ENCODE measurements at places on chromosomes 4 and X. TPM values are rescaled to one million over a fixed set of nuclear protein-coding genes. Genes with fewer than 3 reads are reported as not detected.

DNA sequence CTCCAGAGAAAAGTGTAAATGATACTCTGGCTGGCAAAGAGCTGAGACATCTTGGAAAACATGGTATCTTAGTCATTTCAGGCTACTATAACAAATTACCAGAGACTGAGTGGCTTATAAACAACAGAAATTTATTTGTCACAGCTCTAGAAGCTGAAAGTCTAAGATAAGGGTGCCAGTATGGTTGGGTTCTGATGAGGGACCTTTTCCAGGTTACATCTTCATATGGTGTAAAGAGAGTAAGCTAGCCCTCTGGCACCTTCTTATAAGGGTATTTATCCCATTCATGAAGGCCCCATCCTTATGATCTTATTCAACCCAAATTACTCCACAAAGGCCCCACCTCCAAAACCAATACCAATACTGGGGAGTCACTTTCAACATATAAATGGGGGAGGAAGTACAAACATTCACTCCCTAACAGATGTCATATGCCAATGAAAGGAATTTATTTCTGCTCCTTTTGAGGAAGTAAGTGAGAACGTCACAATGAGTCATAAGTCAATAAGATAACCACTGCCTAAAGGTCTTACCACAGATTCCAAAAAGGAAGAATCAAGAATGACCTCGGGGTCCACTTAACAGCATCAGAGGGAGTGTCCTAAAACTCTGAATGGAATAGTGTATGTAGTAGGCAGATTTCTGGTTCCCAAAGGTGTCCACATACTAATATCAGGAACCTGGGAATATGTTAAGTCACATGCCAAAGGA, 246.6 kb downstream of the OPHN1 start:
- H3K27me3 ChIP-seq: no peaks in the 10 kb centered on the region
- no peaks in the 10 kb centered on the region for H3K4me1 ChIP-seq
- DNase-seq: no peak
- H3K36me3 ChIP-seq: no peaks in the 10 kb centered on the region
- H3K27ac ChIP-seq: no peak overlapping the region

DNA sequence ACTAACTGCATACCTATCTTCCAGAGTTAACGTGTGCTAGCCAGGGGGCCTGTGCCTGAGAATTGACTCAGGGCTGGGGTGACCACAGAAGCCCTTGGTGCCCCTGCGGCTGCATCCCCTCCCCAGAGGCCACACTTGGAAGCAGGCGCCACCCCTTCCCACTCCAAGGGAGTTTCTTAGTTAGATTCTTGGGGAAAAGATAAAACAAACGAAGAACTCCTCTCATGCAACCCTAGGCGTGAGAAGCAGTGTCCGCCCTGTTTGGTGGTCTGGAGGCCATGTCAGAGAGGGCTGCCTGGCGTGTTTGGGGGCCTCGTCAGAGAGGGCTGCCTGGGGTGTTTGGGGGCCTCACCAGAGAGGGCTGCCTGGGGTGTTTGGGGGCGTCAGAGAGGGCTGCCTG, 50.3 kb upstream of the HGFAC start:
- DNase-seq: no peak
- no peak overlapping the region for H3K27ac ChIP-seq
- H3K27me3 ChIP-seq: no peaks in the 10 kb centered on the region
- H3K36me3 ChIP-seq: no peaks in the 10 kb centered on the region
- H3K4me3 ChIP-seq: no peak overlapping the region

GRCh38 chrX:110280954-110281353, 36.9 kb downstream of the AMMECR1 start:
- H3K27me3 ChIP-seq: no peaks in the 10 kb centered on the region
- H3K4me3 ChIP-seq: no peak overlapping the region
- H3K27ac ChIP-seq: no peak overlapping the region
- no peak for DNase-seq

- no peaks in the 10 kb centered on the region for H3K36me3 ChIP-seq
- peak; percentile 72 for DNase-seq
- H3K4me3 ChIP-seq: peak overlapping the region; percentile 35
- H3K27ac ChIP-seq: peak overlapping the region; percentile 29
- no peaks in the 10 kb centered on the region for H3K4me1 ChIP-seq
These were observed 391 bp upstream of the PHKA1 start for GRCh38 chrX:72714478-72714916.

DNA sequence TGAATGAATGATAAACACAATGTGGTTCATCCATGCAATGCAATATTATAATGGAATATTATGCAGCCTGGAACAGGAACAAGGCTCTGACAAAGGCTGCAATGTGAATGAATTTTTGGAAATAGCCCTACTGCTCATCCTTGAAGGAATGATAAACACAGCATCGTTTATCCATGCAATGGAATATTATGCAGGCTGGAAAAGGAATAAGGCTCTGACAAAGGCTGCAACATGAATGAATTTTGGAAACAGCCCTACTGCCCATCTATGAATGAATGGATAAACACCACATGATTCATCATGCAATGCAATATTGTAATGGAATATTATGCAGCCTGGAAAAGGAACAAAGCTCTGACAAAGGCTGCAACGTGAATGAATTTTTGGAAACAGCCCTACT, 159.4 kb downstream of the CRLF2 start:
- no peaks in the 10 kb centered on the region for H3K36me3 ChIP-seq
- no peaks in the 10 kb centered on the region for H3K4me1 ChIP-seq
- no peaks in the 10 kb centered on the region for H3K27me3 ChIP-seq

DNA sequence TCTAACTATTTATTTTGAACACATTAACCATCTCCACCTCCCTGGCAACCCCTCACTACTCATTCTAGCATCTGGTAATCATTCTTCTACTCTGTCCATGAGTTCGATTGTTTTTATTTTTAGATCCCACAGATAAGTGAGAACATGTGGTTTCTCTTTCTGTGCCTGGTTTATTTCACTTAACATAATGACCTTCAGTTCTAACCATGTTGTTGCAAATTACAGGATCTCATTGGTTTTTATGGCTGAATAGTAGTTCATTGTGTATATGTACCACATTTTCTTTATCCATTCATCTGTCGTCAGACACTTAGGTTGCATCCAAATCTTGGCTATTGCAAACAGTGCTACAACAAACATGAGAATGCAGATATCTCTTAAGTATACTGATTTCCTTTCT, 33.4 kb upstream of the FAM47B start:
- no peaks in the 10 kb centered on the region for H3K27me3 ChIP-seq
- H3K4me1 ChIP-seq: no peaks in the 10 kb centered on the region
- H3K36me3 ChIP-seq: no peaks in the 10 kb centered on the region
- no peak for DNase-seq
- H3K4me3 ChIP-seq: no peak overlapping the region

- H3K4me1 ChIP-seq: no peaks in the 10 kb centered on the region
- no peak overlapping the region for H3K27ac ChIP-seq
- H3K4me3 ChIP-seq: no peak overlapping the region
- no peaks in the 10 kb centered on the region for H3K36me3 ChIP-seq
These were observed 20.6 kb upstream of the SUPT20HL2 start for GRCh38 chrX:24334461-24334860.

- DNase-seq: no peak
- H3K4me1 ChIP-seq: no peaks in the 10 kb centered on the region
- no peaks in the 10 kb centered on the region for H3K36me3 ChIP-seq
- H3K27ac ChIP-seq: no peak overlapping the region
- no peak overlapping the region for H3K4me3 ChIP-seq
- H3K27me3 ChIP-seq: no peaks in the 10 kb centered on the region
These were observed 54.2 kb downstream of the C4orf50 start for GRCh38 chr4:5964030-5964429.

GRCh38 chrX:97132664-97133415, 249.1 kb downstream of the RPA4 start:
- H3K4me1 ChIP-seq: no peaks in the 10 kb centered on the region
- DNase-seq: no peak
- H3K36me3 ChIP-seq: no peaks in the 10 kb centered on the region
- no peak overlapping the region for H3K4me3 ChIP-seq
- H3K27me3 ChIP-seq: no peaks in the 10 kb centered on the region

DNA sequence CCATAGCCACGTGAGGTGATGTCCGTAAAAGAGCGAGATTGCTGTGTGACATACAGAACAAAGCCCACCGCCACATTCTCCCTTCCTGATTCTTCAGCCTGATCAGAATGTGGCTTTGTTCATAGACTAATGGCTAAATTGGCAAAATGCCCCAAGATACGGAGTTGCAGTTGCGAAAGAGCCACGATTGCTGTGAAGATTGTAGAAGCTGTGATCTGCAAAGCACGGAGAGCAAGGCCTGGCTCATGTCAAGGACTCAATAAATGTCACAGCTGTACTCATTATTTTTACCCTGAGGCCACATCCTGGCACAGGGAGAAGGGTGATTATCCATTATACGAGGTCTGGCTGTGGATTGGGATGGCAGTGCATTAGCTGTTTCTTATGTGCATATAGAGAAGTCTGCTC, 34.2 kb downstream of the ARSD start:
- no peak for DNase-seq
- H3K4me1 ChIP-seq: no peaks in the 10 kb centered on the region
- no peak overlapping the region for H3K4me3 ChIP-seq
- no peaks in the 10 kb centered on the region for H3K27me3 ChIP-seq
- no peak overlapping the region for H3K27ac ChIP-seq
- H3K36me3 ChIP-seq: no peaks in the 10 kb centered on the region

The CYSLTR1 gene
- 0.49 TPM for total RNA-seq

- no peak overlapping the region for H3K27ac ChIP-seq
- H3K36me3 ChIP-seq: no peaks in the 10 kb centered on the region
- peaks cover 14% of the 10 kb centered on the region for H3K4me1 ChIP-seq
- no peak for DNase-seq
These were observed 33.7 kb downstream of the IDS start for GRCh38 chrX:149471397-149471796.

DNA sequence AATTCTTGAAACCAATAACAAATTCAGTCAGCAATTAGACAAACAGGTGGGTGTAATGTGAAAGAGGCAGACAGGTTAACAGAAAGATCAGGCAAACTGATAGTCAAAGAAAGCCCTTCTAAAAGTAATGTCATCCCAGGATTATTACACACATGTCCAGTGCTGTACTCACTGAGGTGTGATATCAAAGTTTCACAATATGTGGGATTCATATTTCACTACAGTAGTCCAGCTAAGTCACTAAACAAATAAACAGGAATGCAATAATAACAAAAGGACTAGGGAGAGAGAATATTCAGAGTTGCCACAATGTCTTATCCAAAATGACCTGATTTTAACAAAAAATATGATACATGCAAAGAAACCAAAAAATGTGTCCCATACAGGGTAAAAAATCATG, 787.5 kb downstream of the FSTL5 start:
- H3K36me3 ChIP-seq: no peaks in the 10 kb centered on the region
- H3K27ac ChIP-seq: no peak overlapping the region
- DNase-seq: no peak
- no peaks in the 10 kb centered on the region for H3K27me3 ChIP-seq
- no peak overlapping the region for H3K4me3 ChIP-seq
- H3K4me1 ChIP-seq: no peaks in the 10 kb centered on the region

- no peaks in the 10 kb centered on the region for H3K4me1 ChIP-seq
- no peak overlapping the region for H3K4me3 ChIP-seq
- no peaks in the 10 kb centered on the region for H3K27me3 ChIP-seq
- no peak overlapping the region for H3K27ac ChIP-seq
These were observed 6.6 kb downstream of the KLHL15 start for GRCh38 chrX:24020306-24020876.

GRCh38 chr4:30724247-30724646, 4.1 kb downstream of the PCDH7 start:
- peaks cover 10% of the 10 kb centered on the region for H3K4me1 ChIP-seq
- H3K27ac ChIP-seq: no peak overlapping the region
- H3K36me3 ChIP-seq: no peaks in the 10 kb centered on the region
- H3K4me3 ChIP-seq: no peak overlapping the region
- DNase-seq: no peak

DNA sequence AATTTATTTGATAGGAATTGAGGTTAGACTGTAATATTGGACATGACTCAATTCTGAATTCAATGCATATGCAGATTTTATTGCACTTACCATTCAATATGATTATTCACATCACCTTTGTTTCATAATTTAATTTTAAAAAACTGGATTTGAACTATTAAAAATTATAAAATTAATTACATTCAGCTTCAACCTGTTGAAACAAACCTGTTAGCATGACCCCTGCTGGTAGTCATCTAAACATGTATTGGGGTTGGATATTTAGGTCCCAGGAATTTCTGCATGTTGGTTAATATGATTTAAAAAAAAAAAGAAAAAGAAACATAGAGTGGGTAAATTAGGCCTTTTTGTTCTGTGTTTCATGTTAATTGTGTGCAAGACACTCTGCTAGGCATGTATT, 85.9 kb downstream of the ARSJ start:
- no peak for DNase-seq
- H3K4me3 ChIP-seq: no peak overlapping the region
- H3K27ac ChIP-seq: no peak overlapping the region
- no peaks in the 10 kb centered on the region for H3K27me3 ChIP-seq
- H3K4me1 ChIP-seq: no peaks in the 10 kb centered on the region
- H3K36me3 ChIP-seq: no peaks in the 10 kb centered on the region

The SMIM10 gene
- total RNA-seq: 0.31 TPM

DNA sequence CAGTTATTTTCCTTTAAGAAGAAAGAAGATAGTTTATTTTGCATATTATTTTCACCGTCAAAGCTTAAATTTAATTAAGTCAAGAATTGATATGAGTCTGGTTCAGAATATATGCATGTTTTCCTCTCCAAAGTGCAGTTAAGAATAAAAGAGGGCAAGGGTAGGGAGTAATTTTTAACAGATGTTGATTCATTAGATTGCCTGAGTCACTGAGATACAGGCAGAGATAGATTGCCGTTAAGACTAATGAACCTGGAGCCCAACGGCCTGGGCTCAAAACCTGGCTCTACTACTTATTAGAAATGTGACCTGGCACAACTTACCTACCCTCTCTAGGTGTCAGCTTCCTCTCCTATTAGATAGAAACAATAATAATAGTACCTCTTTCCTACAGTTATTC, 1037.4 kb upstream of the PABPC4L start:
- DNase-seq: no peak
- H3K27me3 ChIP-seq: no peaks in the 10 kb centered on the region
- no peaks in the 10 kb centered on the region for H3K4me1 ChIP-seq
- H3K36me3 ChIP-seq: no peaks in the 10 kb centered on the region
- no peak overlapping the region for H3K27ac ChIP-seq
- H3K4me3 ChIP-seq: no peak overlapping the region

The MTTP gene
- 134 TPM for total RNA-seq

DNA sequence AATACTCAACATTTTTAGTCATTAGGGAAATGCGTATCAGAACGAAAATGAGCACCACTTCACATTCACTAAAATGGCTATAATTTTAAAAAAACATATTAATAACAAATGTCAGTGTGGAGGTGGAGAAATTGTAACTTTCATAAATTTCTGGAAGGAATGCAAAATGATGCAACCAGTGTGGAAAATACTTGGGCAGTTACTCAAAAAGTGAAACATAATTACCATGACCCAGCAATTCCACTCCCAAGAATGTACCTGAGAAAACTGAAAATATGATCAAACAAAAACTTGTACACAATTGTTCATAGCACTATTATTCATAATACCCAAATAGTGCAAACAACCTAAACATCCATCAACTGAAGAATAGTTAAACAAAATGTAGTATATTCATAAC, 76.1 kb upstream of the FAM241A start:
- DNase-seq: no peak
- no peak overlapping the region for H3K27ac ChIP-seq
- no peak overlapping the region for H3K4me3 ChIP-seq
- H3K4me1 ChIP-seq: no peaks in the 10 kb centered on the region

GRCh38 chr4:41525129-41525528, 12.8 kb upstream of the LIMCH1 start:
- no peaks in the 10 kb centered on the region for H3K4me1 ChIP-seq
- H3K4me3 ChIP-seq: no peak overlapping the region
- DNase-seq: no peak
- no peak overlapping the region for H3K27ac ChIP-seq
- no peaks in the 10 kb centered on the region for H3K27me3 ChIP-seq
- H3K36me3 ChIP-seq: no peaks in the 10 kb centered on the region

The ADAMTS3 gene
- total RNA-seq: 0.35 TPM

Data from right lobe of liver (tissue), 6 donors.